ENCODE measurements at places on chromosomes 16 and 17.
A peak's percentile ranks its signal among the peaks of the same experiment; 100 is the strongest.

DNA sequence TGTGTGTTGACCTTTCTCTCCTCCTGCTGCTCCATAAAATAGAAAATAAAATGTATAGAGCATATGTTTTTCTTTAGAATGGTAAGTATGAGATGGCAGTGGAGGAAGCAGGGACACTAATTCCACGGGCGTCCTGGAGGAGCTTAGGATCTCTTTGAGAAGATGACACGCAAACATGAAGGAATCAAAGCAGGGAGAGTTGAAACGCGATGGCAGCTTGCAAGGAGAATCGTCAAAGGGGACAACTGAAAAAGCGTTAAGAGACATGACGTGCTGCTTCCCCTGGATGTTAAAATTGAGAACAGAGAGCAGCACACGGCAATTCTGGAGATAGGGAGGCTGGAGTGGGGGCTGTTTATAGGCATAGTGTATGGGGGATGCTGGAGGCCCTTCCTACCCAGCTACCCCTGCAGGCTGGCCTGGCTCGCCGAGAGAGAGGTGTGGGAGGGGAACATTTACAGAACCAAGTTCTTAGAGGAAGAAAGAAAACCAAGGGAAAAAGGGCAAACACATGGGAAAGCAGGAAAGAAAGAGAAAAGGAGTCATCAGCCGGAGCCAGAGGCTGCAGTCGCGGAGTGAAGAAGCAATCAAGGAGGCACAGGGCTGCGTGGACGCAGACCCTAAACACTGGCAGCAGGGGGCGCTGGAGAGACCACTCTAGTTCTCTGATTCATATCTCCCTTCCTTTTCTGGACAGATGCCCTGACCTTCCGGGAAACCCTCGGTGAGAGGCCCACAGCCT, 55.8 kb downstream of the MYH13 start:
- DNase-seq = peak; percentile 36

DNA sequence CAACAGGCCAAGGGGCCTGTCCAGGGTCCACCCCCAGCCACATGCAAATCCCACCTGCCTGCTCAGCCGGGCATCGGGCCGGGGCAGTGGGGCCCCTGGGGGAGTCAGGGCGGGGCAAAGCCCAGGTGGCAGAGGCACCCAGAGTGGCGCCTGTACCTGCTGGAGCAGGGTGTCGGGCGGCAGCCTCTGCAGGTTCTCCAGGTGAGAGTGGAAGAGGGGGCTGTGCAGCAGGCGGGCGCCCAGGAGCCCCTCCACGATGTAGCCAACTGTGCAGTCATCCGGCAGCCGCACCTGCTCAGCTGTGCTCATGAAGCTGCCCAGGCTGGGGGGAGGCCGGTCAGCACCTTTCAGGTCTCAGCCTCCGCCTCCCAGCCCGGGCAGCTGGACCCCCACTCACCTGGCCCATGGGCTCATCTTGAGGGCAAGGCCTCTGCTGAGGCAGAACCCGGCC, 2.1 kb downstream of the RFNG start:
- no peak for DNase-seq

DNA sequence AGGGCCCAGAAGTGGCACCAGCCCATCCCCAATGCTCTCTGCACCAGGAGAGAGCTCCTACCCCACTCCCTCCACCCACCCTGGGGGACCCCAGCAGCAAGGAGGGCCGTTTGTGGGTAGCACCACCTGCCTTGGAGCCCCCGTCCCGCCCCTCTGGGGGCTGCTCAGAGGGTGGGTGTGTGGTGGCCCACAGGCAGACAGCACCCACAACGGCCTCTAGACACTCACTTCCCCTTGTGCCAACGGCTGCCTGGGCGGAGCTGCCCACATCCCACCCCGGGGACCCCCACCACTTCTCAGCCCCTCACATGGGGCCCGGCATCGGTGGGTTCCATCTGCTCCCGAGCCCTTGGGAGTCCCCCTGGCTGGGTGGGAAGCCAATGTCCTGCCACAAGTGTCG, 33.3 kb downstream of the BAHCC1 start:
- DNase-seq = no peak

- no peak for DNase-seq
Measured at GRCh38 chr16:23640615-23640930, 537 bp downstream of the PALB2 start.

GRCh38 chr17:76473541-76473985, 6.2 kb downstream of the AANAT start:
- peak; percentile 39 for DNase-seq

DNA sequence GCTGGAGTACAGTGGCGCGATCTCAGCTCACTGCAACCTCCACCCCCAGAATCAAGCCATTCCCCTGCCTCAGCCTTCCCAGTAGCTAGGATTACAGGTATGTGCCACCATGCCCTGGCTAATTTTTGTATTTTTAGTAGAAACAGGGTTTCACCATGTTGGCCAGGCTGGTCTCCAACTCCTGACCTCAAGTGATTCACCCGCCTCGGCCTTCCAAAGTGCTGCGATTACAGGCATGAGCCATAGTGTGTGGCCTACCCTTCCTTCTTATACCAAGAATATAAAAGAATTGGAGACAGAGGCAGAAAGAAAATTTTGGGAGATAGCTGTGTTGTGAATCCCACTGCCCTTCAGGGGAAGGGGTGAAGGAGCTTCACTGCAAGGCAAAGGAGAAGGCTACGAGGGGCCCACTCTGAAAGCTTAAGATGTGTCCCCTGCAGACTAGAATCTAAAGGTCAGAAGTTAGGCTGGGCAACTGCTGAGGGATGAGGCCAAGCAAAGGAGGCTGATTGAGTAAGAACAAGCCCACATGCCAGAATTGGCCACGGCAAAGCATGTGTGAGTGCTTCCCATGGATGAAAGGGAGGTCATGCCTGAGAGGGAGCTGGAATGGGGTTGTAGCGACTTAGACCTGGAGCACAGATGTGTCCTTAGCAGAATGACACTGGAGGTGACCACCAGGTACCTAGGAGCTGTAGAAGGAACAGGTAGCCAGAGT, 8.4 kb upstream of the CRYBA1 start:
- DNase-seq = no peak

DNA sequence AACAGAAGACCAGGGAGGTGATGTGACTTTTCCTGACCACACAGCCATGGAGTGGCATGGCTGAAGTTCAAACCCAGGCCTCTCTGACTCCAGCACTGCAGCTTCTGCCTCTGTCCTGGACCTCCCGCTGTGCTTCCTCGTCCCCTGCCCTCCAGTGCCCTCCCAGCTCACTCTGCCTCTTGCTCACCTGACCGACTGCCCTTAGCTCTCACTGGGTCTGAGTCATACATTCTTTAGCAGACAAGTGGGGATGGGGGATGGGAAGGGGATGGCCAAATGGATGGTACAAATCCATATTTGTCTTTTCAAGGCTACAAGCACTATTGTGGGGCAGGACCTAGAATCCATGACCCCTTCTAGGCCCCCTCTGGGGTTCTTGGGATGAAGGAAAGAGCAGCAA, 33.0 kb downstream of the PITPNM3 start:
- no peak for DNase-seq

GRCh38 chr17:81923302-81924260, 4.0 kb downstream of the MAFG start:
- no peak for DNase-seq

DNA sequence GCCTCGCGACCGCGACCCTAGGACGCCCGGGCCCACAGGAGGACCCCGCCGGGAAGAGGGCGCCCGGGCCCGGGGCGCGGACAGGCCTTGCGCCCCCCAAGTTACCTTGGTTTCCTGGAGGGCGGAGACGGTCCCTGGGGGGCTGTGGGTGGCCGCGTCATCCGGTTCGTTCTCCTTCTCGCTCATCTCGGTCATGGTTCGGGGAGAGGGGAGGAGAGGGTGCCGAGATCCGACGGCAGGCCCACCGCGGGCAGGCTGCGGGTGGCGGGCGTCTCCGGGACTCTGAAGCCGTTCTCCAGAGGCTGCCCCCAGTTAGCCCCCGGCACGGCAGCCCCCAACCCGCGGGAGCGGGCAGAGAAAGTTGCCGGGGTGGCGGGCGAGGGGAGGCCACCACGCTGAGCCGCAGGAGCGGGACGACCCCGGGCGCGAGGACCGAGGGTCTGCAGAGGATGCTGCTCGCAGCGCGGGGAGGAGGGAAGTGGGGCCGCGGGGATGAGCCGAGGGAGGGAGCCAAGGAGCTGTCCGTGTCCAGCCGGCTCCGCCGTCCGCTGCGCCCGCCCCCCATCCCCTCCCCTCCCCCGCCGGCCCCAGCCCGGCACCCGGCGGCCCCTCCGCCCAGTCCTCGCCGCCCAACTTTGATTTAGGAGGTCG, at the start of gene STAC2:
Gene STAC2 (minus strand): TSS at position 638 of the 651 bp plus-strand sequence. CDS start 443 bp downstream, at position 195.
- DNase-seq = no peak

DNA sequence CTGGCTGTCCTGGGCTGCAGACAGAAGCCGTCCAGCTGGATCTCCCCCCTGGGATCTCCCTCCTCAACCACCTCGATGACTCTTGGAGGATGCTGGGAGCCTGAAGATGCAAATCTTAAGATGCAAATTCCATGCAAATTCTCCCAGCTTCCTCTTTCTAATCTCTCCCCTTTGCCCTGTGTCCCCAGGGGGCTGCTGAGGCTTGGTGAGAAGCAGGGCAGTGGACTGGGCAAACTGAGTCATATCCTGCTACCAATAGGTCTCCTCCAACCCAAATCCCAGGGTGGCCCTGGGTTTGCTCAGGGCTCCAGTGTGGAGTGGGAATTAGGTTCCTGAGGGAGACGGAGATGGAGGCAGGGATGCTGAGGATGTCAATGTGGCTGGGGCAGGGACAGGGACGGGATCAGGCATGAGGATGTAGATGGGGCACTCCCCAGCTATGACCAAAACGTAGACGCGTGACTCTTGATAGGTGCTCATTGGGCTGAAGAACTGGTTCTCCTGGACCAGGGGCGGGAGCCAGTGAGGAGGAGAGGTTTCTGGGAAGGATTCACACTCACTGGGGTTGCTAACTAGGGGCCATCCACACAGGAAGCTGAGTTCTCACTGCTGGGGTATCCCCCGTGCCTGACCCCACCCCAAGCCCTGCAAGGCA, 3.6 kb upstream of the ALOX12B start:
- DNase-seq = no peak

DNA sequence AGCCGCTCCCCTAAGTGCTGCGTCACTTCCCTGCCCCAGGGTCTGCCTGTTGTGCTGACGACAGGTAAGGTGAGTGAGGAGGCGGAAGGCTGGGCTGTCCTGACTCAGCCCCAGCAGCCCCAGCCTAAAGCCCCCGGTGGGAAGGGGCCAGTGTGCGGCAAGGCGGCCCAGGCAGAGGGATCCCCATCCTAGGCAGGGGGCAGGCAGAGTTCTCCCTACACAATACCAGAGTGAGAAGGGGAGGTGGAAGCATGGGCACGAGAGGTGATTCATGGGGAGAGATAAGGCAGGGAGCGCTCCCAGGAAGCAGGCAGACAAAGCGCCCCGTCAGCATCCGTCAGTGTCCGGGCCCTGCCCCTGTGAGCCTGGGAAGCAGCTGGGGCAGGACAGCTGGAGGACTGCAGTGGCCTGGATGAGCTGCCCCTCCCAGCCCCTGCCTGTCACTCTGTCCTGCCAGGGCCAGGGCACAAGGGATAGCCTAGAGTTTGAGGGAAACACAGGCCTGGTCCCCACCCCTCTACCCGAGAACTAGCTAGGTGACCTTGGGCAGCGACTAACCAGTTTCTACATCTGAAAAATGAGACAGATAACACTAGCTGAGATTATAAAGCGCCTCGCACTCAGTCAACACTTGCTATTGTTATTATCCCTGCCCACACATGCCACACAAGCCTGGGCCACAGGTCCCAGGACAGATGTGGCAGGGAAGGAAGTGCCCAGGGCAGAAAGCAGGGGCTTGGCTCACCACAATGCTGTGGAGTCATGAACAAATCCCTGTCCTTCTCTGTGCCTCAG, 3.8 kb downstream of the FAM83G start:
- no peak for DNase-seq

- DNase-seq = peak; percentile 84
Measured at GRCh38 chr16:67562526-67562917, at the start of gene CTCF. CTCF (plus strand) TSS chr16:67562526; CDS start chr16:67610833, 48,307 bp downstream.

DNA sequence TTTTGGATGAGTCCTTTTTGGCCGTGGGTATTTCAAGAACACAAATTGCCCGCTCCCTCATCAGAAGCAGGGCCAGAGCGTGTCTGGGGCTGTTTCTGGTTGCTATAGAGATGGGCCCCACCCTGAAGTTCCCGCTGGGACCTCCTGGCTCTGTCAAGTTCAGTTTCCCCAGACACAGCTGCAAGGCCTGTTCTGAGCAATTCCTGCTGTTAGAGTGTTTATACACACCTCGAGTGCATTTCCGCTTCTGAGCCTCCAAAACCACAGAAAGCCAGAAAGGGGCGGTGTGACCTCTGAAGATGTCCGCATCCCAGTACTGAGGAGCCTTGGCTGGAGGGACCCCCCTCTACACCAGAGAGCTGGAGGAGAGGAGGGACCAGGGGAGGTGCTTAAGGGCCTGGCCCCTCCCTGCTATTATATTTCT, 9.3 kb upstream of the WBP2 start:
- peak; percentile 77 for DNase-seq

- DNase-seq = no peak
Measured at GRCh38 chr17:50690887-50691549, 16.7 kb downstream of the ANKRD40 start.

DNA sequence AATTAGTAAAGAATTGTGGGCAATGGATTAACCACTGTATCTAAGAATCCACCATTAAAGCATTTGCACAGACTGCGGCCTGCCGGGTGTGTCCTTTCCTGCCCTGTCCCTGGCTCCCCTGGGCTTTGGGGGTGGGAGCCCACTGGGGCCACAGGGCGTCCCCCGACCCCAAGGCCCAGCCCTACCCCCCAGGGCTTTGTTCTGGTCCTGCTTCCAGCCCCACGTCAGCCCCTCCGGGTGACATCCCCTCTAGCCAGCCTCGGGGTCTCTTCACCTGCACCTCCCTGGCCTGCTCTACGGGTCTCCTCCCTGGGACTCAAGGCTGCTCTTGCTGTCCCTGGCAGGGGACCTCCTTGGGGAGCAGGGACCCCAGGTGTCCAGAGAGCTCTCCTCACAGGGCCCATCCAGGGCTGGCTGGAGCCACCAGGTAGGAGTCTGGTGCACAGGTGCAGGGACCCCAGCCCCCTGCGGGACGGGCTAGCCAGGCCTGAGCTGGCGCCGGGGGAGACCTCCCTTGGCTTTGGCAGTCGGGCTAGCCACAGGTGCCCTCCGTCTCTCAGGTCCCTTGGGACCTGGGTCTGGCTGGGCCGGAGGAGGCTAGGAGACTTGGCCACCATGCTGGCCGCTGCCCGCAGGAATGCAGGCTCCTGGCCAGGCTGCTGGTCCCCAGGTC, 6.4 kb upstream of the BAIAP3 start:
- DNase-seq = no peak

DNA sequence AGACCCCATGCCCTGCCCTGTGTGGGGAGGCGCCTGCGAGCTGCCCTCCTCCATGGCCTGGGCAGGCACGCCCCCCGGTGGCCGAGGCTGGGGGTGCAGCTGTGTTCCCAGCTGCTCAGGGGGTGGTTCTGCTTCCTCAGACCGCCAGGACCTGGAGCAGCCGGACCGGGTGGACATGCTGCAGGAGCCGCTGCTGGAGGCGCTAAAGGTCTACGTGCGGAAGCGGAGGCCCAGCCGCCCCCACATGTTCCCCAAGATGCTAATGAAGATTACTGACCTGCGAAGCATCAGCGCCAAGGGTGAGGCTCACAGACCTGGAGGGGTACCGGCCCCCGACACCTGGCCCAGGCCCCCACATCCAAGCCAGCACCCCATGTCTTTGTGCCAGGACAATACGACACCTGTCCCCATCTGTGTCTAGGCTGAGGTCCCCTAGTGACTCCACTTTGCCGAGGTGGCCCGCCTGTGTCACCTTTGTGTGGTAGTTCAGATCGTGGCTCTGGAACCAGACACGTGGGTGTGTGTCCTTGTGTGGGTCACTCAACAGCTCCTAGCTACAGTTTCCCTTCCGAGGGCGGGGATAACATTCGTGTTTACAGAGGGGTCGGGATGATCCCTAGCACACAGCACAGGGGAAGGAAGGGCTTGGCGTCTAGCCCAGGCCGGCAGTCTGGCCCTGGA, 9.3 kb downstream of the GJD3 start:
- peak; percentile 83 for DNase-seq

GRCh38 chr17:74383141-74383540, 15.8 kb downstream of the GPR142 start:
- DNase-seq = no peak
